ENCODE measurements at places on chromosomes 1 and 21.
A peak's percentile ranks its signal among the peaks of the same experiment; 100 is the strongest.

GRCh38 chr1:118739501-118739900, 248.6 kb downstream of the TBX15 start:
- DNase-seq: no peak

DNA sequence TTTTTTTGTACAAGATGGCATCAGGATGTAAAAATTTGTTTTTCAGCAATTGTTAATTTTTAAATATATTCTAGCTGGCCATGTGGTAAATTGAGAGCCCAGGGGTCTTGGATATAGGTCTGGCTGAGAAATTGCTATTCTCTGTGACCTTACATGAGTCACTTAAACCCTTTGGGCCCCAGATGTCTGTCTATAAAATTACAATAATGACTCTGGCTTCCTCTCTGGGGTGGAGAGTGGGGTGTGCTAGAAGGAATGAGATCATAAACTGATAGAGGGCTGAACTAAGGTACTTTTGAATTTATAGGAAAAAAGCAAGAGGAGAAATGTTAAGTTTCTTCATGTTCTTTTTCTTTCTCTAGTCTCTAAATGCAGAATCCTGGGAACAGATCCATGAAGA, 12.4 kb upstream of the TCHH start:
- DNase-seq: no peak

DNA sequence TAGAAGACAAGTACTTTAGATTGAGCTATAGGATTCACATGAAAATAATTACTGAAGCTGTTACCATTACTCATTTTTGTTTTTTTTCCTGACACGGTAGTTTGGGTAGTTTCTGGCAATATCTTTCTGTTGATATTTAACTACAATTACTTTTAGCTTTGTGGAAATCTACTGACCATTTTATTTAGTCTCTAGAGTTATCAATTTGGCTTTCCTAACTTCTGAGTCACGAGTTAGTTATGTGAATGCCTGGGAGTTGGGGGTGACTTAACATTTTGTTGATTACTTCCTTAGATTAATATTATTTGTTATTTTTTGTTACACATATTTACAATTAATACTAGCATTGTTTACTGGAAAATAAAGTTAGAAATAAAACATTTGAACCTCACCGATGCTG, 160.6 kb downstream of the HMCN1 start:
- DNase-seq: no peak

DNA sequence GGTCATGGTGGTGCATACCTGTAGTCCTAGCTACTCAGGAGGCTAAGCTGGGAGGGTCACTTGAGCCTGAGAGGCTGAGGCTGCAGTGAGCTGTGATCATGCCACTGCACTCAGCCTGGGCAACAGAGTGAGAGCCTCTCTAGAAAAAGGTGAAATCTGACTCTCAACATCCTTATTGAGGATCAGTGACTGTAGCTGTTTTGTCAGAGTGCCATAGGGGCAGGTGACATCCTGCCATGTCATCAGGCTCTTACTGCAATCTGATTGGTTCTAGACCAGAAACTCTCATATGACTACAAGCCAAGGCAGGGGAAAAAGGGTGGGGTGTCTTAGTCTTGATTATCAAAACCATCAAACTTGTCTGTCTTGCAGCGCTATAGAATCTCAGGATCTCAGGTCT, 62.8 kb upstream of the NGF start:
- no peak for DNase-seq

DNA sequence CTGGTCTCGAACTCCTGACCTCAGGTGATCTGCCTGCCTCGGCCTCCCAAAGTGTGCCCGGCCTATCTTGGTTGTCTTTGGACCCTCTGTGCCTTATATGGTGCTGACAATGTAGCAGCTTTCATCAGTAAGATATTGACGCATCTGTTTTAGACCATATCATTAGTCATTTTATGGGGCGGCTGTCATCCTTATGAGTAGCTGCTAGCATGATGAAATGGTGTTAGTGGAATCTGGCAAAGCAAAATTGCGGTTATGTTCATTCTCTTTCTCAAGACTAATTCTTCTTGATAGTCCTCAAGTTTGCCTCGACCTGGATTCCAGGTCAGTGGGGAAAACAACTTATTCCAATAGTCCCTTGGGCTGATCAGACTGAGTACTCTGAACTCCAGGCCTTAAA, 199.9 kb downstream of the PRDM2 start:
- DNase-seq: no peak

DNA sequence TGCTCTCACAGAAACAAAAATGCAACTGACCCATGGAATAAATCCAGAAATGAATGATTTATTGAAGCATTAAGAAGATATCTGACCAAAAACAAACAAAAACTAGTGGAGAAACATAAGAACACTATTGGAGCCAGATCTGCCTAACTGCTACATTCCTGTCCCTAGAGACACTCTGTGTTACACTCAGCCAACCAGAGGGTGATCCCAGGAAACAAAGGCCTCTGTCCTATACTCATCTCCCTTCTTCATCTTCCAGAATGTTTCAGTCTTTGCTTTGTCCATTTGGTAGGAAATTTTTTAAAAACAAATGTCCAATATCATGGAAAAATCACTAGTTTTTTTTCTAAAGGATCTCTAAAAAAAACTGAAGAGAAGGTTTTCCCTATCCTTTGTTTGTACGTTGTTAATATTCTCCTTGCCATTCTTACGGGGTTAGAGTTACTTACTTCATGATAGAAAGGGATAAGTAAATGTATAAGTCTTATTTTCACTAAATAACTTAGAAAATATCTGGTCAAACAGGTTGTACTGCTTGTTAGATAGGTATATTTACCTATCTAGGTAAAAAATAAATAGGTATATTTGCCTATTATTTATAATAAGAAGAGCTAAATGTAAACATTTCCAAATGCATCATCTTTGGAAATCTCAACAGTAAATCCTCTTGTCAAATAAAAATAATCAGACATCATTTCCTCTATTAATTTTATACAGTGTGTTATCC, 59.1 kb downstream of the NME7 start:
- no peak for DNase-seq

GRCh38 chr21:39657091-39657689, 44.5 kb downstream of the B3GALT5 start:
- no peak for DNase-seq

DNA sequence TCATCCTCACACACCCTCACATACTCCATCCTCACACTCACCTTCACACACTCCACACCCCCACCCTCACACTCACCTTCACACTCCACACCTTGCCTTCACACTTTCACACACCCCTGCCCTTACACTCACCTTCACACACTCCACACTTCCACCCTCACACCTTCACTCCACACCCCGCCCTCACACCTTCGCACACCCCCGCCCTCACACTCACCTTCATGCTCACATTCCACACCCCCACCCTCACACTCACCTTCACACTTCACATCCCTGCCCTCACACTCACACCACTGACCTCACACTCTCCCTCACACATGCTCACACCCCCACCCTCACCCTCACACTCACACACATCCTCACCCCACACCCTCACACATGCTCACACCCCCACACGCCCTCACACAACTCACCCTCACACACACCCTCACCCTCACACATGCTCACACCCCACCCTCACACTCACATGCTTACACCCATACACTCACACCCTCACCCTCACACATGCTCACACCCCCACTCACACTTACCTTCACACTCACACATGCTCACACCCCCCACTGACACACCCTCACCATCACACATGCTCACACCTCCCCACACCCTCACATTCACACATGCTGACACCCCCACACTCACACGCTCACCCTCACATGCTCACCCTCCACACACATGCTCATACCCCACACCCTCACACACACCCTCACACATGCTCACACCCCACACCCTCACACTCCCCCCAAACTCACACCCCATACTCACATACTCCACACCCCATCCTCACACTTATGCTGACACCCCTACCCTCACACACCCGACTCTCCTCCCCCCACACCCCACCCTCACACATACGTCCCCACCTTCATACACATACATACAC, 44.5 kb upstream of the EDN2 start:
- DNase-seq: no peak

GRCh38 chr1:111948209-111949171, 41.0 kb downstream of the KCND3 start:
- no peak for DNase-seq

DNA sequence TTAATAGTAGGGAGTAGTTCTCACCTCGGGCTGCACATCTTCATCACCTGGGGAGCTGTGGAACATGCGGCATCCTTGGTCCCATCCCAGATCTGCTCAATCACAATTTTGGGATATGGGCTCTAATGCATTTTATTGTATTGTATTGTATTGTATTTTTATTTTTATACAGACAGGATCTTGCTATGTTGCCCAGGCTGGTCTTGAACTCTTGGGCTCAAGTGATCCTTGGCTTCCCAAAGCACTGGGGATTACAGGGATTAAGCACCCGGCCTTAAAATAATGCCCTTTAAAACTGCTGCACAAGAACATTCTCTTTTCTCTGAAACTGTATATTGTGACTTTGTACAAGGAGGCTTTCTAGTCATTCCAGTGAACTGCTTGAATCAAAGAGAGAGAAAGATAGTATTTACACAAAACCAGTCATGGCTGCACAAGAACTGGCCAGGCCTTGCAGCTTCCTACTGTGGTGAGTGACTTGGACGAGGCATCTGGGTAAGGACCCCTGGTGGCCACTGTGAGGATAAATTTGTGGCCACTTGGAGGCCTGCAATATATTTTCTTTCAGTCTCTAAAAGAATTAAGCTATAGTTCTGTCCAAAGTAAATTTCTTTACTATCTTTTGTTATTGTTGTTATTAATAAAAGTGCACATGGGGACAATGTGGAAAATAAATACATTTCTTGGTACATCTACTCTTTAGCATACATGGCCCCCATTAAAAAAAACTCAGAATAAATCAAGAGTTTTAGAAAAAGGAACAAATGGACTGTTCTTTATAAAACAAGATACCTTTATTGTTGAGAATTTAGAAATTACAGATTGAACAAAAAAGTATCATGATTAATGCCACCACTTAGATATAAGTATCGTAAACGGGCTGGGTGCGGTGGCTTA, 48.0 kb downstream of the TBCE start:
- peak; percentile 20 for DNase-seq

DNA sequence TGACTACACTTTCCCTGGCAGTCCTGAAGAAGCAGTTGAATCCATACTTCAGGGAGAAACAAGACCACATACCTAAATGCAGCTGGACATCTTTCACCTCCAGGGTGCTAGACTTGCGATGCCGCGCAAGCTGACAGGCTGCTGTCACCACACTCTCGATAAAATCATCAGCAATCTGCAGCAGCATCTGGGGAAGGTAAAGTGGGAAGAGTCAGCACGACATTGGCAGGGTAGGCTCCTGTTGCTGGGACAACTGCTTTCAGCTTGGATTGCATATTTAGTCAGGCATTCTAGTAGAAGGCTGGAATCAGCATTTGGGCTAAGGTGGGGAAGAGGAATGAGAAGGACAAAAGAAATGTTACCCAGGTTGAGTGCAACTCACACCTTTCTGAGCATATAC, 21.1 kb downstream of the RAB42 start:
- no peak for DNase-seq

DNA sequence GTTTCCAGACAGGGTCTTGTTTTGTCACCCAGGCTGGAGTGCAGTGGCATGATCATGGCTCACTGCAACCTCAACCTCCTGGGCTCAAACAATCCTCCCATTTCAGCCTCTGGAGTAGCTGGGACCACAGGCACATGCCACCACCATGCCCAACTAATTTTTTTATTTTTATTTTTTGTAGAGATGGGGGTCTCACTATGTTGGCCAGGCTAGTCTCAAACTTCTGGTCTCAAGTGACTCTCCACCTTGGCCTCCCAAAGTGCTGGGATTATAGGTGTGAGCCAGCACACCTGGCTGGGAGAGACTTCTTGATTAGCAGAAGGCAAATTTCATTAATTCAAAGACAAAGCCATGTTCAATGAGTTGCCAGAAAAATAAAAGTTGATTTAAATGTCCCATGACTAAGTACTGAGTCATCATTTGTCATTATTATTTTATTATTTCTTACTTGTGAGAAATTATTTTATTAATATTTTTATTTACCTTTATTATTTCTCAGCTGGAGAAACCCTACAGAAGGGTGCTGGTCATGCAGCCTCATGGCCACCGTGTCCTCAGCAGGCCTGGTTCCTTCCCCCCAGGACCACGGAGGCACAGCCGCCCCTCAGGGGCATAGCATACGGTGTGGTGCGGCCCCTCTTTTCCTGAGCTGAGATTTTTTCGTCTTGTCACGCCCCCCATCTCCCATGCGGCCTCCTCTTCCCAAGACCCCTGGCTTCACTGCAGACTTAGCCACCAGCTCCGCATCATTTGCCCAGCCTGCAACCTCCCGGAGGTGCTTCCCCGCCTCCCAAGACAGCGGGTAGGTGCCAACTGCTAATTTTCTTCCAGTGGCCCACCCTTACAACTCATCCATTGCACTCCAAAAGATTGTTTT, 55.3 kb upstream of the SIM2 start:
- DNase-seq: no peak

DNA sequence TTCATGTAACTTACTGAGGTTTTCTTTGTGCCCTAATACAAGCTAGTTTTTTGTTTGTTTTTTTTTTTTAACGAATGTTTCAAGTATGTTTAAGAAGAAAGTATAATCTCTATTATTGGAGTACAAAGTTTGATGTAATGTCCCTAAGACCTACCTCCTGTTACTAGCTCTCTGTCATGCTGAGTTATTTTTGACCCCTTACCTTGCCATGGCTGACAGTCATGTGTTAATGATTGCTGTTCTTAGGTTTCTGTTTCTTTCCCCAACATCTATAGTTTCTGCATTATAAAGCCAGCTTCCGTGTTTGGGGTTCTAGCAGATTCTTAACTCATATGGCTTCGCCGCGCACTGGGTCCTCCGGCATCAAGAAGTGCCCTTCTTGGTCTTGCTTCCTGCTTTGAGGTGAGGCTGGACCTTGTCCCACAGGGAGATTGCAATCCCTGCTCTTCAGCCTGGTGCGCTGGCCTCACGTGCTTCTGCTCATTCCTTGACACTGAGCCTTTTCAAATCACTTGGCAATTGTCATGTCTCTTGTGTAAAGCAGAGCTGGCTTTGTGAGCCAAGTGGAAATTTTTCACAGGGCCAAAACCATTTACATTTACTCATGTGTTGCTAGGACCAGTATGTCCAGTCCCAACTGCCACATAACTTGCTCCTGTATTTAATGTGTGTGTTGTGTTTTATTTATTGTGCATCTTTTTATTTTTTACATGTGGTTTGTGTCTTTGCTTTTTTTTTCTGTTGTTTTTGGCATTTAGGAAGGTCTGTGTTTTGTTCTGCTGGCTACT, 135.0 kb upstream of the COL6A1 start:
- DNase-seq: no peak

- no peak for DNase-seq
Measured at GRCh38 chr1:182527680-182528079, 61.4 kb downstream of the RNASEL start.

GRCh38 chr1:191582169-191582568, 576.1 kb upstream of the RGS18 start:
- DNase-seq: no peak

- DNase-seq: no peak
Measured at GRCh38 chr1:109630081-109630897, 10.7 kb downstream of the AMPD2 start.
